ENCODE measurements at places on chromosomes 1 and 21. TPM values are rescaled to one million over a fixed set of nuclear protein-coding genes. Genes with fewer than 3 reads are reported as not detected.

The OR6K3 gene
- total RNA-seq: not detected

The TTC39A gene
- total RNA-seq: 2.4 TPM

The PTAFR gene
- total RNA-seq: under 0.01 TPM

The UMODL1 gene
- not detected for total RNA-seq

GRCh38 chr21:34580181-34580700 lies 34.7 kb downstream of the RCAN1 start:
- DNase-seq: no peak

DNA sequence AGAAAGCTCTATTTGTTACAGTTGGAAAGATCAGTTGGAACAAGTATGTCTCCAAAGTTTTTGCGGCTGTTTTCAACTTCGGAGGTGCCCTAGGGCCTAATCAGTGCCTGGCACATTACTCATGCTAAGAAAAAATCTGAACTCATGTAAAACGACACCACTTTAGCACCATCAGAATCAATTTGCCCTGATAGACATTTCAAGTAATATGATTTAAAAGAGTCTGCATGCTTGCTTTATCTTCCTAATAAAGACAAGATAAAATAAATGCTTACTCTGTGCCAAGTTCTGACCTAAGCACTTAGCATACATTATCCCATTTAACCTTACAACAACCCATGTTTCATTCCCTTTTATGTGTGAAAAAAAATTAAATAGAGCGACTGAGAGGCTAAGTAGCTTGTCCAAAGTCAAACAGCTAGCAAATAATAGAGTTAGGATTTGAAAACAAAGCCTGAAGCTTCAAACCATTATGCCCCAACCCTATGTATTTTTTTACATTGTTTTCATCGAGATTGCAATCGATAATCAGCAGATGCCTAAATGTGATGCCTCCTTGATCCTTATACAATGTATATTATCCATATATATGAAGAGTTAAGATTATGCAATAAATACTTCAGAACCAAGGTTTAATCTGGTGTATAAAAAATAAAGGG lies 91.3 kb downstream of the DENND1B start:
- no peak for DNase-seq

- peak; percentile 61 for DNase-seq
These were observed 89.5 kb upstream of the CD53 start for GRCh38 chr1:110783292-110783918.

GRCh38 chr1:222357252-222357651 lies 190.7 kb downstream of the HHIPL2 start:
- no peak for DNase-seq

DNA sequence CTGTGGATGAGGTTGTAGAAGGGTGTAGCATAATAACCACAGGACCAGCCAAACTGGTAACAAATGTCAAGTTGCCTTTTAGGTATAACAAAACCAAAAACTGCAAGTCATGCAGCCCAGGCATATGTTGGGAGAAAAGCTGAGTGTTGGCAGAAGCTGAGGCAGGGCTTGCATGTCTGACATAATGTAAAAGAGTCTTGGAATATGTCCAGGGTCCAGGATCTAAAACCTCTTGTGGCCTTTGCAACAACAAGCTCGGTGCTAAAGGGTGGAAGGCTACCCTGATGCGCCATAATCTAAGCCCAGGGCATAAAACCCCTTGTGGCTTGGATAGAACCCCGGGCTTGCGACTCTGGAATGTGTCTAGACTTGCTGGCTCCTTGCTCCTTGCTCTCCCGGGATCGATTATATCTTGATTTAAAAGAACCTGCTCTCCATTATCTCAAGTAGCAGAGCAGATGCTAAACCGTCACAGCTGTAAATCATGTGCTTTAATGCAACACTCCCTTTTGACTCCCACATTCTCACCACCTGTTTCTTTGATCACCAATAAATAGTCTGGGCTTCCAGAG lies 26.5 kb upstream of the SLC35A3 start:
- DNase-seq: no peak

The MSH4 gene
- total RNA-seq: 0.22 TPM

The C8A gene
- total RNA-seq: not detected

The B3GALT2 gene
- total RNA-seq: 3.7 TPM

The CYP2J2 gene
- under 0.01 TPM for total RNA-seq

GRCh38 chr1:171488190-171488929 lies 3.0 kb downstream of the PRRC2C start:
- DNase-seq: peak; percentile 24

- peak; percentile 91 for DNase-seq
These were observed 56.2 kb upstream of the RASAL2 start for GRCh38 chr1:178037510-178038253.

GRCh38 chr1:189117072-189117770 lies 1360.4 kb downstream of the BRINP3 start:
- DNase-seq: no peak

The TPTE gene
- total RNA-seq: not detected

DNA sequence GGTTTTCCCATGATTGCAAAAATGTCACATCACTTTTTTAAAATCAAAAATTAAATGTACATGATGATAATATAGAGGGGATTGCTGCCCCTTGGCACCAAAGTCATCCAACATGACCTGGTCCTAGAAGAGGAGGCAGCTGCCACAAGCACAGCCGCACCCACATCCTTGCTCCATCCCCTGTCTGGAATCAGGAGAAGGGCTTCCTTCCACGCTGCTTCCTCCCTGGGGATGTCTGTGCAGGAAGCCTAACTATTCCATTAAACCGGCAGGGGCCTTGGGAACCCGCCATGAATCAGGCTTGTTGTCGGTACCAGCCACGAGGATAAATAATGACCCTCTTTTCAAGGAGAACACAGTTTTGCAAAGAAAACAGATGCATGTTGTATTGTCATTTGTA lies 68.7 kb upstream of the AJAP1 start:
- DNase-seq: no peak

GRCh38 chr1:80047791-80048190 lies 1041.3 kb upstream of the ADGRL4 start:
- no peak for DNase-seq

GRCh38 chr1:235022981-235023710 lies 105.5 kb downstream of the TOMM20 start:
- DNase-seq: no peak

DNA sequence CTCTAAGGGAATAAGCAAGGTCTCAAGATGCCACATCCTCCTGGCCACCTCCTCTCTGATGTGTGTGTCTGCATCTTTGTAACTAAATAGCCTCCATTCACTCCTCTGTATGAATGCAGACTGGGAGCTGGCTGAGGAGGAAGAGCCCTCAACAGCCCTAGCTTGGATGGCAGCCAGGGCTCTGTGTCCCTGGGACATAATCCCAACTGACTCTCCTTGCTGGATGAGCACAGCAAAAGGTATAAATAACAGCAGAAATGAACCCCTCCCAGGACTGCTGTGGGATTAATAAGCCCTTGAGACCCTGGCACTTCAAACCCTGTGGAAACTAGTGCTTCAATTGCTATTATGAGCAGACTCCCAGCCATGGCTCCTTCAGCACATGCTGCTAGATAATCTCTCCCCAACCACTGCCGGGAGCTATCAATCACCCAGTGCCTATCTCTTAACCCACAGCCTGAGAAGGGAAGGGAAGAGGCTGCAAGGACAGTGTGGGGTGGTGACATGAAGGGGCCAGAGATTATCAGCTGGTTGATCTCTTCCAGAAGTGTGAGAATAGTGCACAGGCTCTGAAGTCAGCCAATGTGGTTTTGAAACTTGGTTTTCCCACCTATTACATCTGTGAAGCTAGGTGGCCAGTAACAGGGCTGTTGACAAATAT lies 152.2 kb downstream of the TNR start:
- no peak for DNase-seq

The NBPF26 gene
- total RNA-seq: 3.4 TPM

The C1orf94 gene
- not detected for total RNA-seq

DNA sequence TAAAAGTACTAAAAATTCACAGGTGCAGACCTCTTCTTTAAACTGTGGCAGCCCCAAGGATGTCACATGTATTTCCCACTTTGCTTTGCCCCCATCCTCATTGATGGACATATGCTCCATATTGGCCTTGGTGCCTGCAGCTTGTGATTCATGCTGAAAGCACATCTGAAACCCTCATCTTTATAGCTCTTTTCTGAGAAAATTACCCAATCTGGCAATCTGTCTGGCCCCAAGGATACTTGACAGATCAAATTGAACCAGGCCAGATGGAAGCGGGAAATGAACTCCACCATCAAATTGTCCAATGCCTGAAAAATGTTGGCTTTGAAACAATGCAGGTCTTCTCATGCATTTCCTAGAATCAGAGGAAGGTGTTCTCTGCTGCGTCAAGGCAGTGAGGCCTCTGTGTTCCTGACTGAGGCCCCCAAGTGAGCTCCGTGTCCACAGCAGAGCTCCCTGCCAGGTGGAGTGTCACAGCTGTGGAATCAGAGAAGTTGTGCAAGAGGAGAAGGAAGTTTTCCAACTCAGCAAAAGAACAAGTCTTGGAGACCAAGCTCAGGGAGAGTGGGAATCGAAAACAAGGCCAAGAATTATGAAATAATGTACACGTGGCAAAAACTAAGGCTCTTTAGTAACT lies 323.7 kb downstream of the PLPP3 start:
- no peak for DNase-seq

Data from lung microvascular endothelial cell (primary cell).